ENCODE measurements at places on chromosomes 6 and 20. TPM values are rescaled to one million over a fixed set of nuclear protein-coding genes. Genes with fewer than 3 reads are reported as not detected.

Gene FKBP1A
- total RNA-seq = 120 TPM

Gene TAF8
- total RNA-seq = 19.7 TPM

Gene OTOR
- not detected for total RNA-seq

Gene HLA-DOA
- total RNA-seq = not detected

Gene BRD2
- 99.5 TPM for total RNA-seq

Gene TAAR1
- total RNA-seq = not detected

Gene PTCRA
- total RNA-seq = not detected

DNA sequence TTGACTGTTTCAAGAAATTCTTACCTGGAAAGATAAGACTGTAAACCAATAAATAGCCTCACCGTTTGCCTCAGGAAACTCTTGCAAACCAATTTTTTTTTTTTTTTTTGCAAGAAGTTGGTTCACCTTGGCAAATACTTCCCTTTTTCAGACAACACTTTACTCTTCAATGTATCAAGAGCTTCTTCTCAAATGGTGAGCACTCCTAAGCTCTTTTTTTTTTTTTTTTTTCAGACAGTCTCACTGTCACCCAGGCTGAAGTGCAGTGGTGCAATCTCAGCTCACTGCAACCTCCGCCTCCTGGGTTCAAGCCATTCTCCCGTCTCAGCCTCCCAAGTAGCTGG lies 22.7 kb upstream of the SNTA1 start:
- peaks cover 7% of the 10 kb centered on the region for H3K27me3 ChIP-seq
- H3K4me3 ChIP-seq = no peak overlapping the region
- no peak overlapping the region for H3K27ac ChIP-seq
- no peak for DNase-seq
- no peaks in the 10 kb centered on the region for H3K36me3 ChIP-seq

- DNase-seq = no peak
- no peak overlapping the region for H3K4me3 ChIP-seq
- no peak overlapping the region for H3K27ac ChIP-seq
- H3K36me3 ChIP-seq = no peaks in the 10 kb centered on the region
- H3K27me3 ChIP-seq = no peaks in the 10 kb centered on the region
These were observed 321.8 kb upstream of the RNF217 start for GRCh38 chr6:124640432-124640831.

GRCh38 chr6:31729979-31730630 lies 1.0 kb upstream of the DDAH2 start:
- peaks cover 50% of the 10 kb centered on the region for H3K36me3 ChIP-seq
- no peaks in the 10 kb centered on the region for H3K27me3 ChIP-seq
- peak; percentile 85 for DNase-seq
- peak overlapping the region; percentile 85 for H3K27ac ChIP-seq
- peak overlapping the region; percentile 85 for H3K4me3 ChIP-seq
- H3K4me1 ChIP-seq = peaks cover 7% of the 10 kb centered on the region

GRCh38 chr6:45299096-45299581 lies 29.0 kb upstream of the RUNX2 start:
- H3K27ac ChIP-seq = no peak overlapping the region
- no peaks in the 10 kb centered on the region for H3K27me3 ChIP-seq
- no peaks in the 10 kb centered on the region for H3K4me1 ChIP-seq
- no peak overlapping the region for H3K4me3 ChIP-seq
- no peaks in the 10 kb centered on the region for H3K36me3 ChIP-seq

DNA sequence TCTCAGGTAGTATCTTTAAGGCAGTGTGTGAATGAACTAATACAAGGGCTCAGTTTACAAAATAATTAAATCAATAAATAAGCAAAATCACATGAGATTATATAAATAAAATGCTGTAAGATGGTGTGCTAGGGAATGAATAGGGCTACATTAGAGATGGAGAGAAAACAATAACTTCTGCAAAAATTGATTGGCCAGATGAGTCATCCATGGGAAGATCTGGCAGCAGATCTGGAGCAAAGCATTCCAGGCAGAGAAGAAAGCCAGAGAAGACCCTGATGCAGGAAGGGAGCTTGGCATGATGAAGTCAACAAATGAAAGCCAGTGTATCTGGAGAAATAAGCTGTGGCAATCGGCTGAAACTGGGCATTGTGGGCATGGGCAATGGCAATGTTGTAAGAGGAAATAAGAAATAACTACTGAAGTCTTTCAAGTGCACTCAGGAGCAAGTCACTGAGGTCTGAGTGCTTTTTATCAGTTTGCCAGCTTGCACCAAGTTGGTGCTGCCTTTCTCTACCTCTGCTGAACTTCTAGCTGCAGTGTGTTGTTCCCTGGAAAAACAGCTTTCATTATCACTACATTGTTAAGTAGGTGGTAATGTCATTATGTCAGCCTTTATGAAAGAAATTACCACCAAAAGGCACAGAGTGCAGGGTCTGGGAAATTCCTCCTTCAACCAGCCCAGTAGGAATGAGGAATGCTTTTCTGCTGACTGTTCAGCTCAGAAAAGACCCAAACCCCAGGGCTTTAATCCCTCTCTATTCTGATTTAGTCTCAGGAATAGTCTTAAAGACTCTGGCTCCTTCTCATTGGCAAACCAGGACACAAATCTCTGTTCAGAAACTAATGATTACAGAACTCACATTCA lies 231.6 kb downstream of the HTR1B start:
- H3K4me1 ChIP-seq = no peaks in the 10 kb centered on the region
- H3K27ac ChIP-seq = no peak overlapping the region
- no peaks in the 10 kb centered on the region for H3K36me3 ChIP-seq
- H3K4me3 ChIP-seq = no peak overlapping the region
- peak; percentile 13 for DNase-seq
- H3K27me3 ChIP-seq = no peaks in the 10 kb centered on the region

DNA sequence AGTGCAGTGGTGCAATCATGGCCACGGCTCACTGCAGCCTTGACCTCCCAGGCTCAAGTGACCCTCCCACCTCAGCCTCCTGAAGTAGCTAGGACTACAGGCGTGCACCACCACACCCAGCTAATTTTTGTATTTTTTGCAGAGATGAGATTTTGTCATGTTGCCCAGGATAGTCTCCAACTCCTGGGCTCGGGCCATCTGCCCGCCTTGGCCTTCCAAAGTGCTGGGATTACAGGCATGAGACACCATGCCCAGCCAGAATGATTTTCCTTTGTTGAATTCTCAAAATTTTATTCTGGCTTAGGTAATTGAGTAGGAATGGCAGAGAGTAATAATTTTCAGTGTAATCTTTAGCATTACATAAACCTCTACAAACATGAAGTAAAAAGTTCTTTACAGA lies 37.1 kb downstream of the SLC16A10 start:
- H3K27ac ChIP-seq = no peak overlapping the region
- DNase-seq = no peak
- H3K27me3 ChIP-seq = peaks cover 12% of the 10 kb centered on the region
- H3K4me3 ChIP-seq = no peak overlapping the region
- H3K4me1 ChIP-seq = no peaks in the 10 kb centered on the region
- H3K36me3 ChIP-seq = no peaks in the 10 kb centered on the region

DNA sequence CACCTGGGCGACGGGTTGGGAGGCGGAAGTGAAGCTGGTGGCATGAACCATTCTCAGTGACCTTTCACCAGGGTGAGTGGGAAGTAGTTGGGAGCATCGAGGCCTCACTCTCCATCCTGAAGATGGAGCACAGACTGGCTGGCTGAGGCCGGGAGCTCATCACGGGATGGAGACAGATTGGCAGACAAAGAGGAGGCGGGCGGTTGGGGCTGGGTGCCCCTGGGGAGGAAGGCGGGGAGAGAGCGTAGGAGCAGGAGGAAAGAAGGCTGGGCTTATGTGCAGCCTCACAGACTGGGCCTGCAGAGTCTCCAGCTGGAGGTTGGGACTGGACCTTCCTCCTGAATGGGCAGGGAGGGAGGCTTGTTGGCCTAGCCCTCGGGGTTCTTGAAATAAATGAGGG lies 44.2 kb upstream of the SCRT2 start:
- H3K36me3 ChIP-seq = no peaks in the 10 kb centered on the region
- H3K27ac ChIP-seq = no peak overlapping the region
- peaks cover 31% of the 10 kb centered on the region for H3K27me3 ChIP-seq
- no peak overlapping the region for H3K4me3 ChIP-seq
- no peak for DNase-seq
- H3K4me1 ChIP-seq = no peaks in the 10 kb centered on the region

GRCh38 chr6:23659125-23659524 lies 466.9 kb upstream of the NRSN1 start:
- no peak overlapping the region for H3K4me3 ChIP-seq
- no peaks in the 10 kb centered on the region for H3K36me3 ChIP-seq
- H3K27me3 ChIP-seq = no peaks in the 10 kb centered on the region
- H3K4me1 ChIP-seq = no peaks in the 10 kb centered on the region

DNA sequence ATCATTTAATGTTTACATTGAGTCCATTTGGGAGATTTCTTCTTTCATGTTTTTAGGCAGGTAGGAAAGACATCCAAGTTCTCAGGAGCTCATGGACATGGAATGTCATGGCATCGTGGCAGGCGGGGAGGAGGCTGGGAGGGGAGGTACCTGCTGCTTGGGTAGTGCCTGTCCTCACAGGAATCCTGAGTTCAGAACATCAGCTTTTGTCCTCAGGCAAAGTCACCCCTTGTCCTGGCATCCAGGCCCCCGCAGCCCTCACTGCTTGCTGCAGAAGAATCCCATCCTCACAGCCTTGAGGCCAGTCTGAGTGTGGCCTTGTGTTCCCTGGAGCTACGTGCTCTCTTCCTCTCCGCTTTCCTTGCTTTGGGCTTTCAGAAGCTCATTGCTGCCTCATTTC lies 157.4 kb downstream of the CFAP61 start:
- H3K27ac ChIP-seq = no peak overlapping the region
- no peaks in the 10 kb centered on the region for H3K4me1 ChIP-seq
- DNase-seq = no peak
- no peaks in the 10 kb centered on the region for H3K36me3 ChIP-seq

DNA sequence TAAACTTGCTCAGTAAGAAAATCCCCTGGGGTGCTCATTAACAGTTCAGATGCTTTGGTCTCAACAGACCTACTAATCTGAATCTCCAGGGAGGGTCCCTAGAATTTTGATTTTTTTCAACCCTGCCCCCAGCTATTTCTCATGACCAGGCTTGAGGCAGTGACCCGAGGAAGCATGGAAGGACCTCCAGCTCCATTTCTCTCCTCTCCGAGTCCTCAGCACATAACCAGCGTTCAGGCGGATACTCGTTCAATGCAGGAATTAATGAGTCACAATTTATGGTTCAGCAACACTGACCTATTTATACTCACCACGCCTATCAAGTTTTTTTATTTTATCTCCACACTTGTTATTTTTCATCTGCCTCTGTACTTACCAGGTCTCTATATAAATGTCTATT lies 369.2 kb upstream of the CDH4 start:
- H3K27me3 ChIP-seq = no peaks in the 10 kb centered on the region
- DNase-seq = no peak
- no peak overlapping the region for H3K27ac ChIP-seq
- H3K36me3 ChIP-seq = no peaks in the 10 kb centered on the region

DNA sequence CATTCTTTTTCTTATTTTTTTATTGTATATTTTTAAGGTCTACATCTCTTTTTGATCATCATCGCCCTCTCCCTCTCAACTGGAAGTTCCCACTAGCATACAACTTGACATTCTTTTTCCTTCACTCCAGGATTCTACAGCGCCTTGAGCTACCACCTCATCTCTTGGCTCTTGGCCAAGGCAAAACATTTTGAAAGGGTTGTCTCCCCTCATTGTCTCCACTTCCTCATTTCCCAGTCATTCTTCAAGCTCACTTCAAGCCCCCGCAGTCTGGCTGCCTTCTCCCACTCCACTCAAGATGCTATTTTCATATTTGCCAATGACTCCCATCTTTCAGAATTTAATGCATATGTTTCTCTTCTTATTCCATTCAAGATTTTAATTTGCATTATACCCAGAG lies 63.0 kb downstream of the OPN5 start:
- no peak for DNase-seq
- H3K27me3 ChIP-seq = no peaks in the 10 kb centered on the region
- no peaks in the 10 kb centered on the region for H3K36me3 ChIP-seq
- H3K4me1 ChIP-seq = no peaks in the 10 kb centered on the region

- H3K4me1 ChIP-seq = no peaks in the 10 kb centered on the region
- no peaks in the 10 kb centered on the region for H3K36me3 ChIP-seq
- no peak for DNase-seq
- H3K27me3 ChIP-seq = peaks cover 9% of the 10 kb centered on the region
These were observed 64.8 kb upstream of the HLA-E start for GRCh38 chr6:30424549-30424948.

- no peaks in the 10 kb centered on the region for H3K36me3 ChIP-seq
- H3K27ac ChIP-seq = no peak overlapping the region
- H3K27me3 ChIP-seq = no peaks in the 10 kb centered on the region
- no peak for DNase-seq
- H3K4me1 ChIP-seq = no peaks in the 10 kb centered on the region
- H3K4me3 ChIP-seq = no peak overlapping the region
These were observed 134.8 kb upstream of the PRDM1 start for GRCh38 chr6:105951322-105951721.

- H3K27me3 ChIP-seq = no peaks in the 10 kb centered on the region
- no peaks in the 10 kb centered on the region for H3K4me1 ChIP-seq
- H3K4me3 ChIP-seq = no peak overlapping the region
- no peaks in the 10 kb centered on the region for H3K36me3 ChIP-seq
- no peak overlapping the region for H3K27ac ChIP-seq
- DNase-seq = no peak
These were observed 121.7 kb upstream of the EXOC2 start for GRCh38 chr6:814378-815347.

DNA sequence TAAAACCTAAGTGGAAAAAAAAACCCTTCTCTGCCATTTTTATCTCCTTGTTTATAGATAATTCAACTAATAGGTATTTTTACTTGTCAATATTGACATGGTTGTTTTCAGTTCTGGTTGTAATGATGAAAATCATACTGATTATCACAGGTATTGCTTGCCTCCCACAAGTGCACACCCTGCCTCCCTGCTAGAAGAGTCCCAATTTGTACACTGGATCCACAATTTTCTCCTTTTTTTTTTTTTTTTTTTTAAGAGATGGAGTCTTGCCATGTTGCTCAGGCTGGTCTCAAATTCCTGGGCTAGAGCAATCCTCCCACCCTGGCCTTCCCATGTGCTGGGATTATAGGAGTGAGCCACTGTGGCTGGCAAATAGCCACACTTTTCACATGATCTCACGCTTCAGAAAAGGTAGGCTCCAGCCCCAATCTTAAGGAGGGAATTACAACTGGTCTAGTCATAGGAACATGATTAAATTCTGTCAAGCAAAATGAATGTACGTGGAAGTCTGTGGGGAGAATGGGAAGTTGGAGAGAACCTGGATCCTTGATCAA lies 12.3 kb downstream of the DYNLT2 start:
- peaks cover 4% of the 10 kb centered on the region for H3K27me3 ChIP-seq
- H3K4me1 ChIP-seq = peaks cover 2% of the 10 kb centered on the region
- H3K36me3 ChIP-seq = no peaks in the 10 kb centered on the region
- H3K4me3 ChIP-seq = no peak overlapping the region

DNA sequence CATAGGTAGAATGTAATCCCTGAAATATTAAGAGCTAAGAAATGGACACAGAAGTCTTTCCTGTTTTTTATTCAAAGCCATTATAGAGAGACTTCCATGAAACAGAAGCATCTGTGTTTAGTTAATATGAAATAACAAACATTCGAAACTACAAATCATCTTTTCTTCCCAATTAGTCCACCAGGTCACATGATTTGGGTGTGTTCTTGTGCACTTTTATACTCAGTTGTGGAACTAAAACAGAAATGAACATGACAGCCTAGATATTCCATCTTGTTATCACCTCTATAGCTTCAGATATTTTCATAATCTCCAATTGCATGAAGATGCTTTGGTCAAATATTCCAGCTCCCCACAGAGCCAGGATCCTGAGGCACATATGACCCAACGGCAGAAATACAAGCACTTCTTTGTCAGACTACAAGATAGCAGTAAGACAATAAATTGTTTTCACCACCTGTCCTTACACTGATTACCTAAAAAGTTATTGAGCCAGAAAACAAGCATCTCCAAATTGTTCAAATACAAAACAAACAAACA lies 116.8 kb upstream of the BEND6 start:
- H3K4me3 ChIP-seq = no peak overlapping the region
- DNase-seq = no peak
- H3K4me1 ChIP-seq = peaks cover 3% of the 10 kb centered on the region
- no peak overlapping the region for H3K27ac ChIP-seq
- no peaks in the 10 kb centered on the region for H3K27me3 ChIP-seq
- H3K36me3 ChIP-seq = no peaks in the 10 kb centered on the region
